Muscle of leg (tissue), 16 donors: ENCODE measurements at places on chromosomes 6 and 20. TPM values are rescaled to one million over a fixed set of nuclear protein-coding genes. Genes with fewer than 3 reads are reported as not detected.

DNA sequence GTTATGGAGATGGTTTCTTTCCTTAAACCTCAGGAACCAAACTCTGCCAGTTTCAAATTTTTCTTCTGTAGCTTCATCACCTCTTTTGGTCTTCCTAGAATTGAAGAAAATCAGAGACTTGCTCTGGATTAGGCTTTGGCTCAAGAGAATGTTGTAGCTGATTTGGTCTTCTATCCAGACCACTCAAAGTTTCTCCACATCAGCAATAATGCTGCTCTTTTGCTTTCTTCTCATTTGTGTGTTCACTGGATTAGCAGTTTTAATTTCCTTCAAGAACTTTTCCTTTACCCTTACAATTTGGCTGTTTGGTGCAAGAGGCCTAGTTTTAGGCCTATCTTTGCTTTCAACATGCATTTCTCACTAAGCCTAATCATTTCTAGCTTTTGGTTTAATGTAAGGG lies 78.1 kb upstream of the PLCB4 start:
- H3K4me3 ChIP-seq, result no peak overlapping the region
- no peaks in the 10 kb centered on the region for H3K4me1 ChIP-seq
- DNase-seq, result no peak
- H3K27ac ChIP-seq, result no peak overlapping the region

DNA sequence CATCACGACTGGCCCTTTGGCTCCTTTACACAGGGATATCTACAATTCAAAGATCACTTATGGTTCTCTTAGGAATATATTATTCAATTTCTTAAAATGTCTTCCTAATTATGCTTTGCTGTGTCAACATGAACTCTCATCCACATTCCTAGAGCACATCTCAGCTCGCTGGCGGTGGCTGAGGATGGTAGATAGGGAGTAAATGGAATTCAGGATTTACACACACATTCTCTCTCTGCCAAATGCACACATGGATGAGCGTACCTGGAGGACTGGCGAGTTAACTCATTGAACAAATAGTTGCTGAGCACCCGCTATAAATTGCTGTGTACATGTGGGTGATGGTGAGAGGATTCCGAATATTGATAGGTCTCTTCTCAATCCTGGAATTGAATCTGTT lies 4.8 kb upstream of the MRPS10 start:
- DNase-seq, result no peak
- H3K27ac ChIP-seq, result no peak overlapping the region
- peaks cover 7% of the 10 kb centered on the region for H3K4me1 ChIP-seq
- H3K36me3 ChIP-seq, result peaks cover 10% of the 10 kb centered on the region
- H3K4me3 ChIP-seq, result no peak overlapping the region
- H3K27me3 ChIP-seq, result no peaks in the 10 kb centered on the region

- peak overlapping the region; percentile 88 for H3K27ac ChIP-seq
- peak; percentile 90 for DNase-seq
- no peak overlapping the region for H3K4me3 ChIP-seq
- no peaks in the 10 kb centered on the region for H3K27me3 ChIP-seq
- peaks cover 18% of the 10 kb centered on the region for H3K4me1 ChIP-seq
Measured at GRCh38 chr6:111973927-111974639, 79.8 kb upstream of the CCN6 start.

- H3K4me1 ChIP-seq, result no peaks in the 10 kb centered on the region
- peak overlapping the region; percentile 68 for H3K4me3 ChIP-seq
- DNase-seq, result no peak
- H3K36me3 ChIP-seq, result no peaks in the 10 kb centered on the region
- peak overlapping the region; percentile 87 for H3K27ac ChIP-seq
Measured at GRCh38 chr6:142926177-142926493, 18.8 kb downstream of the HIVEP2 start.

- no peak overlapping the region for H3K27ac ChIP-seq
- peaks cover 7% of the 10 kb centered on the region for H3K27me3 ChIP-seq
- H3K4me1 ChIP-seq, result peaks cover 31% of the 10 kb centered on the region
Measured at GRCh38 chr6:168541307-168541706, 100.3 kb downstream of the SMOC2 start.

DNA sequence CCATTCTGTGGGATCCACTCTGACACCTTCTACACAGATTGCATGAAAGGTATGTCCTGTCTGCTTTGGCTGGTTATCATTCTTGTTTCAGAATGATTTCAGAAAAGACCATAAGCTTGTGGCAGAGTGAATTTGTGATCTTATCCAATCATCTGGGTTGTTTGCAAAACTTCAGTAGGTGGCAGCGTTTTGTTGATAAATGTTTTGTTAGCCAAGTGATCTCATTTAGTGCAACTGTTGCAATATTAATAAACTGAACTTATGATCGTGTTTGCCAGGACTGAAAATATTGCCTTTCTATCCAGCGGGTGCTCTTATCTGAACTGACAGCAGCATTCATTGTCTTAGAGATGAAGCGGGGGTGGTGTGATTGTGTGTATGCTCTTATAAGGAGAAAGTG lies 613.2 kb upstream of the NOX3 start:
- DNase-seq, result peak; percentile 18
- H3K36me3 ChIP-seq, result no peaks in the 10 kb centered on the region
- H3K27me3 ChIP-seq, result no peaks in the 10 kb centered on the region
- H3K27ac ChIP-seq, result no peak overlapping the region

GRCh38 chr6:894274-894673 lies 201.3 kb upstream of the EXOC2 start:
- H3K4me3 ChIP-seq, result no peak overlapping the region
- no peak for DNase-seq
- no peaks in the 10 kb centered on the region for H3K27me3 ChIP-seq

DNA sequence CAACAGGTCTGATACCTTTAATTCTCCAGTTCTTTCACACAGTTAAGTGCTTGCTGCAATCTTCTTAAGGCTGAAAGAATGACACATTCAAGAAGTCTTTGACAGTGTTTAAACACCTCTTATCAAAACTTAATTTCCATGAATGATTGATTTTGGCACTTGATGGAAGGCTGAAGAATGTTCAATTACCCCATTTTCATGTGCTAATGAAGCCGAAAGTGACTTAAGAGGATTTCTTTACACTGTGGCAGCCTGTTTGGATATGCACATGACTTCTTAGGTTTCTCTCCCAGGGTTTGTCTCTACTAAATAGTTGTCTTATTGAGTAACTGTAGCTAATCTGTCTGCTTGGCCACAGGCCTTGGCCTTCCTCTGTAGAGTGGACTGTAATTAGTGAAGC lies 81.1 kb upstream of the PRDM1 start:
- no peaks in the 10 kb centered on the region for H3K4me1 ChIP-seq
- H3K27me3 ChIP-seq, result peaks cover 2% of the 10 kb centered on the region

DNA sequence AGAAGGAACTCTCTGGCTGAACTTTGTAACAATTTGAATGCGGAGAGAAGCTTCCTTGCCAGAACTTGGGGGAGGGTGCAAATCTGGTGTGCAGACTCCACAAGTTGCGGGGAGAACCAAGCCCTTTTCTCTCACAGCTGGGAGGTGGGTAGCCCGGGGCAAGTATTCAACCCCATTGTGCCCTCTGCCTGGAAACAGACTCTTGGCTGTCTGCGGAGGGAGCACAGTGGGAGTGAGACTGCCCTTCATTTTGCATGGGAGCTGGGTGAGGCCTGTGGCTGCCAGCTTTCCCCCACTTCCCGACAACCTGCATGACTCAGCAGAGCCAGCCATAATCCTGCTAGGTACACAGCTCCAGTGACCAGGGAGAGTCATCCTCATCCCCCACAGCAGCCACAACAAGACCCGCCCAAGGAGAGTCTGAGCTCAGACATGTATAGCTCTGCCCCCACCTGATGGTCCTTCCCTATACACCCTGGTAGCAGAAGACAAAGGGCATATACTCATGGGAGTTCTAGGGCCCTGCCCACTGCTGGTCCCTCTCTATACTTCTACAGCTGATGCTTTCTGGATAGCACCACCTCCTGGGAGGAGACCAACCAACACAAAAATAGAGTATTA lies 29.4 kb upstream of the TPD52L1 start:
- H3K27me3 ChIP-seq, result no peaks in the 10 kb centered on the region
- H3K4me1 ChIP-seq, result peaks cover 16% of the 10 kb centered on the region
- H3K4me3 ChIP-seq, result no peak overlapping the region
- no peaks in the 10 kb centered on the region for H3K36me3 ChIP-seq
- no peak for DNase-seq
- no peak overlapping the region for H3K27ac ChIP-seq

GRCh38 chr6:137305691-137306090 lies 86.5 kb upstream of the IFNGR1 start:
- H3K4me3 ChIP-seq, result no peak overlapping the region
- H3K27ac ChIP-seq, result no peak overlapping the region
- H3K27me3 ChIP-seq, result no peaks in the 10 kb centered on the region
- H3K36me3 ChIP-seq, result no peaks in the 10 kb centered on the region
- peaks cover 5% of the 10 kb centered on the region for H3K4me1 ChIP-seq
- DNase-seq, result no peak

DNA sequence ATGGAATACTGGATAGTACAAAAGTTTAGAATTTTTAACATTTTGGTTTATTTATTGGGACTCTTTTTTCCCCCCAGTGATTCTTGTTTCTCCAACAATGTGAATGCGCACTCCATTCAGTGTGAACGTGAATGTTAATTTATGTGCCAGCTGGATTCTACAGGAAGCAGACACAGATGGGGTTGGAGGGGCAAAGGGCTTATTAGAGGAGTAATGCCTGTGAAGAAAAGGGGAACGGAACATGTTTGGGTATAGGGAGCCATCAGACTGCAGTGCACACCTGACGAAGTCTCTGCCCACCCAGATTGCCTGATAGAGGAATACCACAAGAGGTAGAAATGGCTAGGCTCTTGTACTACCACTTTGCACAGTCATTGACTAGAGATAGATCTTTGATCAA lies 48.2 kb downstream of the PTPRA start:
- H3K27ac ChIP-seq, result no peak overlapping the region
- no peak overlapping the region for H3K4me3 ChIP-seq
- H3K4me1 ChIP-seq, result no peaks in the 10 kb centered on the region
- H3K27me3 ChIP-seq, result no peaks in the 10 kb centered on the region
- H3K36me3 ChIP-seq, result peaks cover 4% of the 10 kb centered on the region
- no peak for DNase-seq

DNA sequence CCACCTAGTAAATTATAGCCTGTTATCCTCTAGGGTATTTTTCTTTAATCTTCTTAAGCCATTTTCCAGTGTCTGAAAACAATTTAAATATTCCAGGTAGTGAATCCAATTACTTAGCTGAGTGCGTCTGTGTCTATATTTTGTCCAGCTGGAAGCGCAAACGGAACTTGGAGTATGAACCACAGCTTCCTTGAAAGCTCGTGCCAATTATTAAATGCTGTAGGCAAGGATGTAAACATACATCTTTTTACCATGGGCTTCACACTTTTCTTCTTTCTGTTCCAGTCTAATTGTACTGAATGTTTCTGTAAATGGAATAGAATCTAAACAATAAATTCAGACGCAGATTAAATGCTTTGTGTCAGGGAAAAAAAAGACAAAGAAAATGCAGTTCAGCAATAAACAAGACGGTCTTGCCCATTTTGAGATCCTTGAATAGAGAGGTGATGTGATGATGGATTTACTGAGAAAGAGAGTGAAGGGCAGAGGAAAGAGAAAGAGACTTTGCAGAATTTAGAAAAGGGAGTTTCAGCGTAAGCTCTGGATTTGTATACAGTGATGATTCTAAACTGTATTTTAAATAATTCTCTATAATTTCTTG lies 1.9 kb downstream of the PLCB1 start:
- H3K4me1 ChIP-seq, result peaks cover 4% of the 10 kb centered on the region
- H3K4me3 ChIP-seq, result peak overlapping the region; percentile 56
- H3K36me3 ChIP-seq, result no peaks in the 10 kb centered on the region

- H3K4me3 ChIP-seq, result no peak overlapping the region
- no peaks in the 10 kb centered on the region for H3K36me3 ChIP-seq
- peaks cover 15% of the 10 kb centered on the region for H3K4me1 ChIP-seq
- no peak overlapping the region for H3K27ac ChIP-seq
Measured at GRCh38 chr20:47717421-47717820, 67.9 kb downstream of the SULF2 start.

DNA sequence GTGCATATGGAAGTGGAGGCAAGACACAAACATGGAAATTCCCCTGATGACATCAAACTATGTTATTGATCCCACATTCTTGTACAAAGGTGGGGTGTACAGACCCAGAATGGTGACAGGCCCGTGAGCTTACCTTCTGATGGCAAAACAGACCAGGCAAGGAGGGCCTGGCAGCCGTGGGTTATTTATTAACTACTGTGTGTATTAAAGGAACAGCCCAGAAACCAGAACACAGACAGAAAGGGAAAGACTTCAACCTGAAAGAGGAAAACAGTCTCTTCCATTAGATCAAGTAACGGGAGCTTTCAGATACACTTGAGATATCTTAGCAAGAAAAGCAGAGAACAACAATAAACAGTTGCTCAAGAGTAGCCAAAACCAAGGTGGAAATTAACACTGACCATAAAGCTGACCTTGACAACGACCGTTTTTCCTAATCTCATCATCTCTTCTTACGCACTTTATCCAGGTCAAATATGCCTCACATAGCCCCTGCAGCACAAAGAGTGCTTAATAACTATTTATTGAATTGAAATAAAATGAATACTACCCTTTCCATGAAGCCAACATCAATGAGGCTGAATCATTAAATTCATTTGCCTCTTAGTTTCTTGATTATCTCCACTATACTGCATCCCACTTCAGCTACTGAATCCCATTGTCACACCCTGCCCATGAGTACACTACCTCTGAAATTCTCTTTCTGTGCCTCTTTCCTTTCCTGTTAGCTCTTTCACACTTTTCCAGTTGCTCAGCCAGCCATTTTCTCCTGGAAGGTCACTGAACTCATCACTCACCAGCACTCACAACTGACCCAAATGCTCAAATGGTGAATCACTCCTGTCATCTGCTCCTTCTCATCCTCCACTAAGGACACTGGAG lies 67.4 kb downstream of the MOXD1 start:
- no peak overlapping the region for H3K4me3 ChIP-seq
- no peaks in the 10 kb centered on the region for H3K27me3 ChIP-seq
- H3K4me1 ChIP-seq, result no peaks in the 10 kb centered on the region
- H3K27ac ChIP-seq, result no peak overlapping the region
- no peaks in the 10 kb centered on the region for H3K36me3 ChIP-seq
- DNase-seq, result peak; percentile 17

DNA sequence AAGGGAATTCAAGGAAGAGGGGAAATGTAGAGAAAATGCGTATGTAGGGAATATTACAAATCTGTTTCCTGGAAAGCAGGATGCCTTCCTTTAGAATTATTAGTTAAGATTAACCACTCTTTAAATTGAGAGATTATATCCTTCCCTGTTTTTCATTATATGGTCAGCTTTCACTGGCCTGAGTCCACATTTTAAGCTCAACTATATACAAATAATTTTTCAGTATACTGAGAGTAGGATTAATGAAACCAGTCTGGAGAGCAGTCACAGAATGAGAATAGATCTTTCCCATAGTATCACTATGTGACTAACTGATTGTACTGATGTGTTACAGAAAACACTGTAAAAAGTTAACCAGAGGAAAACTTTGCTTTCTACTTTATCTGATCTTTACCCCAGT lies 306.3 kb downstream of the LAMA2 start:
- DNase-seq, result peak; percentile 56
- H3K27me3 ChIP-seq, result no peaks in the 10 kb centered on the region
- peaks cover 4% of the 10 kb centered on the region for H3K36me3 ChIP-seq
- H3K4me1 ChIP-seq, result no peaks in the 10 kb centered on the region

Gene PACRG
- total RNA-seq, result 1.8 TPM

Gene EEF1A2
- 330 TPM for total RNA-seq

Gene KCNK15
- total RNA-seq, result 0.27 TPM

Gene EFCAB8
- total RNA-seq, result 0.22 TPM

Gene SUPT3H
- 8.3 TPM for total RNA-seq

Gene BTNL2
- total RNA-seq, result not detected

Gene LY6G6F
- total RNA-seq, result not detected

Gene DNAH8
- total RNA-seq, result 2.2 TPM

Gene BEND6
- total RNA-seq, result 0.27 TPM

Gene MCM8
- total RNA-seq, result 10.3 TPM
